HFF-Myc (cell line): ENCODE measurements at places on chromosomes 1 and 21.
A peak's percentile ranks its signal among the peaks of the same experiment; 100 is the strongest.

DNA sequence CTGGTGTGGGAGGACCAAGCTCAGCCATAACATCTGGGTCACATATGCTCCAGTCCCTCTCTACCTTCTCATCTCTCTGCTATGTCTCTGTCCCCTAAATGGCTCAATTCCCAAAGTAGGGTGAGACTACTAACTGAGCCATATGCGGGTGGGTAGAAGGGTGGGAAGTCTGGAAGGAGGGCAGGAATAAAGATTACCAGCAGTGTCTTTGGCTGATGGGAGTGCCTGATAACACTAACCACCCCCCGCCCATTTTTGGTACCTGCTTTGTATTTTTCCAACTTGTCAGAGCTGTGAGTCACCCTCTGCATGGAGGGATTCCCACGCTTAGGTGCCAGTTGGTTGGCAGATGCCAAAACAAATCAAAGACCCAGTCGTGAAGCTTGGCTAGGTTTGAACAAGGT, 14.9 kb upstream of the SSBP3 start:
- DNase-seq: peak; percentile 93

DNA sequence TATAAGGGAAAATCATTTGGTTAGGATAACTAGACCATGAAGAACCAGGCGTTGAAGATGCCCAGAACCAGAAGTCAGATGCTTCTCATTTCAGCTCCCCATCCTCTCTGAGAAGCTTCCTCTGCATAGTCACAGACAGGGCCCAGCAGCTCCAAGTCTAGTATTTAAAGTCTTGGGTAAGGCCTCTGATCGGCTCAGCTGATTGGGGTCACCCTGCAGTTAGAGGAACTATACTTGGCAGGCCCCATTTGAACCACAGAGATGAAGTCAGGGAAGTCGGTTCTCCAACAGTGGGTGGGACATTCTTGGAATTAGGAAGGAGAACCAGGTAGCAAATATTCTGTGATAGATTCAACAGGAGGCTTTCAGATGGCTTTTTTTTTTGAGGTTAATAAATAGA, 48.3 kb downstream of the SLC22A15 start:
- DNase-seq: no peak

DNA sequence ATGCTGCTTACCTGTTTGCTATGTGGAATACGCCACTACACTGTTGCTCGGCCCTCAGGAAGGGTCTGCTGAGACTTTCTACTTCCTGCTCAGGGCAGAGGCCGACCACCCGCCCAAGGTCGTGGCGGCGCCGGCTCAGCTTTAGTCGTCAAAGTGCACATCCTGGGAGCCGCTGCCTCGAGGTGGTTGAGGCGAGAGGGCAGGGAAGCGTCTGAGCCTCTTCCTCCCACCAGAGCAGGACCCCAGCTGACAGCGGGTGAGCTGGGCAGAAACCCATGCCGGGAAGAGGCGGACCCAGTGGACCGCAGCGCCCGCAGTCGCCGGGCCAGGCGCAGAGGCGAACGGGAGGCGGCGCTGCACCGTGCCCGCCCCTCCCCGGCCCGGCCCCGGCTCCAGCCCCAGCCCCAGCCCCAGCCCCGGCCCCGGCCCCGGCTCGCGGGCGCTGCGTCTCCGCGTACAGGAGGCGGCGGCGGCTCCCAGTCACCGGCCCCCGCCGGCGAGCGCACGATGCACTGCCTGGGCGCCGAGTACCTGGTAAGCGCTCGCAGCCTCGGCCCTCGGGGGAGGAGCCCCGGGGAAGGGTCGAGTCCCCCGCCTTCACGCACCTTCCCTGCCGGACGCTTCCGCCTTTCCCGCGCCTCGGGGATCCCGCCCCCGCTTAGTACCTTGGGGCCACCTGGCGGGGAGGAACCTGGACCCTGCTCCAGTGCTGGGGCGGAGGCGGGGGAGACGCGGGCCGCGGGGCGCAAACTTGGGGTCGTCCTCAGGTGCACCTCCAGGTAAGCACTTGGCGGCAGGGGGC, at the start of gene SLC44A3:
Gene SLC44A3, plus strand, starts transcription at position 413 of the 802 bp plus-strand sequence. Its CDS starts 95 bp downstream, at position 508.
- no peak for DNase-seq

GRCh38 chr1:22024485-22025367, 23.3 kb downstream of the CELA3A start:
- DNase-seq: peak; percentile 45

- no peak for DNase-seq
Observed at GRCh38 chr21:18549214-18549905, 145.8 kb upstream of the TMPRSS15 start.

- DNase-seq: no peak
Observed at GRCh38 chr1:43048601-43049011, 89.9 kb upstream of the SLC2A1 start.

DNA sequence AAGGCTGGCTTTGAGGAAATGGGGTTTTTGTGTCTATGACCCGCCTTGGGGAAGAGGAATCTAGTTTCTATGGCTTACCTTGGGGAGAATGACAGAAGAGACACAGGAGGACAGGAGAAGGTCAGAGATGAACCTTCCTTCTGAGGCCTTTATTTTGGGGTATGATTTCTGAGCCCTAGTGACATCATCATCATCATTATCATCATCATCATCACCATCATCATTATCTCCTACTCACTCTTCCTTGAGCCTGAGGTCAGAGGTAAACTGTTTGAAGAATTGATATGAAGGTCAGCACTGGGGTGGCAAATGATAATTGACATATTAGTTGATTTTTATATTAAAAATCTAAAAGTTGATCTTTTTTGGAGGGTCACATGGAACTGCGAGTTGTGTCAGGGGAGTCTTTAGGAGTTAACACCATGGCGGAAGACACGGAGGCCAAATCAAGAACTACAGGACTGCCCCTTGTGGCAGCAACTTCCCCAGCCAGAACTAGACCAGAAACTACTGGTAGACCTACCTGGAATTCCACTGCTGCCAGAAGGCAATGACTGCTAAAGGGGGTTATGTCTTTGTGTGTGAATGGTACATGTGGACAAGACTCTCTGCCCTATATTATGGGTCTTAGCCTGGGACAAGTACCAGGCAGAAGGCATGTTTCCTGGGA, 49.8 kb upstream of the WLS start:
- no peak for DNase-seq

DNA sequence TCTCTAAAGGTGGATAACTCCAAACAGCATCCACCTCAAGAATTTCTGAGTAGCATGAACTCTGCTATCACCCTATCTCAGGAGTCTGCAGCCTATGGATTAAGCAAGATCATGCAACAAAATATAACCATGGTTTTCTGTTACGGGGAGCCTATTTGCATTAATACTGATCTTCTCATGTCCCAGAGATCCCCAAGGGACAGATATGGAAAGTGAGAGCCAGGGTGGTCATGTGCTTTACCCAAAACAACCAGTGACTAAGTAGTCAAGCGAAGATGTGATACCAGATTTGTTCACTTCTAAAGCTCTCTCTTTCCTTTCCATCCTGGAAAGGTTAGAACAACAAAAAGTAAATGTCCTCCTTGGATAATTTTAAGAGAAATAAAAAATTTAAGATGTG, 125.1 kb downstream of the PRRX1 start:
- DNase-seq: no peak

DNA sequence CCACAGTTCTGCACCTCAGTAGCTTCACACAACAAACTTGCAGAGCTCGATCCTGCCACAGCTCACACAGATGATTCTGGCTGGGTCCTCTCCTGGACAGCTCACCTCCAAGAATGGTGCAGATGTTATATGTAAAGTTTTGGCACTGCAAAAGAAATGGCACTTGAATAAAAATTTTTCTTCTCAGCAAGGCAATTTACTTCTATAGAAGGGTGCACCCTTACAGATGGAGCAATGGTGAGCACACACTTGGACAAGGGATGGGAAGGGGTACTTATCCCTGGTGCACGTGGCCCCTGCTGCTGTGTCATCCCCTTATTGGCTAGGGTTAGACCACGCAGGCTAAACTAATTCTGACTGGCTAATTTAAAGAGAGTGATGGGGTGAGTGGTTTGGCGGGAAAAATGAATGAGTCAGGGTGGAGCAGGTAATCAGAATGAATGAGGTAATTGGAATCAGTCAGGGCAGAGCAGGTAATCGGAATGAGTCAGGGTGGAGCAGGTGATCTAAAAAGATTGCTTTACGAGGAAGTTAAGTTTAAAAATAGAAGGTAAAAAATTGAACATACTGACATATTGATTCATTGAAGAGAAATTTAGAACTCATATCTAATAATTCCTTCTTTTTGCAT, 12.0 kb upstream of the AADACL3 start:
- DNase-seq: no peak

DNA sequence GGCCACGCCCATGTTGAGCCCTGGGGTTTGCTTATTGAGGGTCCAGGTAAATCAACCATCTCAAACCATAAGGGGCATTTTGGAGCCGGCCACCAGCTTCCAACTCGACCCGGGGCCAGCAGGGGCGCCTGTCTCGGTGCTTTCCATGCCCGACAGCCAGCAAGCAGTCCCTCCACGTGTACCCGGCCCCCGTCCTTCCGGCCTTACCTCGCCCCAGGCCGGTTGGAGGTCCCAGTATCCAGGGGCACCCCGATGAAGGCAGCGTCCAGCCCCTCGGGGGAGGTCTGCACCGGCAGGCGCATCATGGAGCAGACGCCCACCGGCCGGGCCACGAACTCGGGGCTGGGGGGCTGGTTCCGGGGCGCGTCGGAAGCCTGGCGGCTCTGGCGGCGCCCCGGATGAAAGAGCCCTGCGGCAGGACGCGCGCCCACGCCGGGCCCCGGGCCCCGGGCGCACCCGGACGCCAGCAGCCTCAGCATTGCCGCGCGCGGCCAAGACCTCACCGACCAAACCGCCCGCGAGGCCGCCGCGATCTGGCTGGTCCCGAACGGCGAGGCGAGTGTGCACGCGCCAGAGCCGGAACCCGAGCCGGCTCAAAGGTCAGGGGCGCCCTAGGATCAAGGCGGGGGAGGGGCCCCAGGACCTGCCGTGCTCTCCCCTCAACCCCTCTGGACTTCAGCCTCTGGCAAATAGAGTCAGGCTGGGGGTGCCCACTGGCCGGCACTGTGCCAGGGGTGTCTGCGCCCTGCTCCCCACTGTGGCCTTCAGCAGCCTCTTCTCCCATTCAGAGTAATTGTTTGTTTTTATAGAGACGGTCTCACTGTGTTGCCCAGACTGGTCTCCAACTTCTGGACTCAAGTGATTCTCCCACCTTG, at the start of gene AGMAT:
Gene AGMAT, minus strand, starts transcription at position 563 of the 875 bp plus-strand sequence. Its CDS starts 84 bp downstream, at position 479.
- no peak for DNase-seq

- DNase-seq: no peak
Observed at GRCh38 chr1:7068552-7068951, 283.3 kb downstream of the CAMTA1 start.

GRCh38 chr1:245041058-245041698, 113.6 kb upstream of the KIF26B start:
- no peak for DNase-seq

DNA sequence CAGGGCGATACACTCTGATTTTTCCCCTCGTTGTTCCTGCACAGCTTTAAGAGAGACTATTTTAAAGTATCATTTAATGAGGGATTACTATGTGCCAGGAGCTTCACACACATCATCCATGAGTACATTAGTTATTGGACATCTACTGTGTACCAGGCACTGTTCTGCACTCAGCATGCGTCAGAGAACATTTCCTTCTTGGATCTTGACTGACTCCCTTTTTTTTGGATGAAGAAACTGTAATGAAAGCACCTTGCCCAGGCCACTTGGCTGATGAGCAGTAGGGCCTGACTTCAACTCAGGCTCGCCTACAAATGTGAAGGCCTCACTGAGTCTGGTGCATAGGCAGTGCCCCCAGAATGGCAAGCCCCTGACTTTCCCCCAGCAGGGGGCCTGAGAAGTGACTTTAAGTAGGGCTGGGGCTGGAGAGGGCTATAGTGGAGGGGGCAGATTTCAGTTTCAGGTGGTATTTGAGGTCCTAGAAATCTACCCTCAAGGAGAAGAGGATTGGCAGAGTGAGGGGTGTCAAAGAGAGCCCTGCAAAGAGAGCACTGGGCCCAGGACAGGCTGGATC, 50.0 kb downstream of the PTPRU start:
- DNase-seq: no peak

GRCh38 chr1:96487971-96488370, 233.6 kb upstream of the PTBP2 start:
- DNase-seq: no peak

GRCh38 chr1:76950306-76950705, 83.0 kb downstream of the ST6GALNAC5 start:
- DNase-seq: no peak

DNA sequence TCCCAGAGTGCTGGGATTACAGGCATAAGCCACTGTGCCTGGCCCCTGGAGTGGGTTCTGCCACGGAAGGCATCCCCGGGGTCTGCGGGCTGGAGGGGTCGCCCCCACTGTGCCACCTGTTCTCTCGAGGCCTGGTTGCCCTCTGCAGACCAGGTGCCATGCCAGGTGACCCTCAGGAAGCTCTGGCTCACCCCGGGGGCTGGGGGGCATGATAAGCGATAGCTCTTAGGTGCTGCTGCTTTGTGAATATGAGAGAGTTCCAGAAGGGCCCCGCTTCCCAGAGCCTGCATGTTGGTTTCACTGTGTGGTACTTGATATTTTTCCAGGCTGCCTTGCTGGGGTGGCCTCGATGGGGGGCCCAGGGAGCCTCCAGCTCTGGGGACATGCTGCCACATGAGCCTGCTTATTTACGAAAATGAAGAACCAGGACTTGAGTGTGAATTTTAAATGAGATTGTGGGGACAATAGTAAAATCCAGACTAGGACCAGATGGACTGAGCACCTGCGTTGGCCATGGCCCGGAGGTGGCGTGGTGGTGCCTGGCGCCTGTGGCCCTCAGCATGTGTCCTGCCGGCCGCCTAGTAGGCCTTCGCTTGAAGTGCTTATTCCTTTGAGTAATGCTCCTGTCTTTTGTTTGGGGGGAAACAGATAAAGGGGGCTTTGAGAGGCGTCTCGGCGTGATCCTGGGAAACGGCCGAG, 7.3 kb downstream of the SKI start:
- no peak for DNase-seq

DNA sequence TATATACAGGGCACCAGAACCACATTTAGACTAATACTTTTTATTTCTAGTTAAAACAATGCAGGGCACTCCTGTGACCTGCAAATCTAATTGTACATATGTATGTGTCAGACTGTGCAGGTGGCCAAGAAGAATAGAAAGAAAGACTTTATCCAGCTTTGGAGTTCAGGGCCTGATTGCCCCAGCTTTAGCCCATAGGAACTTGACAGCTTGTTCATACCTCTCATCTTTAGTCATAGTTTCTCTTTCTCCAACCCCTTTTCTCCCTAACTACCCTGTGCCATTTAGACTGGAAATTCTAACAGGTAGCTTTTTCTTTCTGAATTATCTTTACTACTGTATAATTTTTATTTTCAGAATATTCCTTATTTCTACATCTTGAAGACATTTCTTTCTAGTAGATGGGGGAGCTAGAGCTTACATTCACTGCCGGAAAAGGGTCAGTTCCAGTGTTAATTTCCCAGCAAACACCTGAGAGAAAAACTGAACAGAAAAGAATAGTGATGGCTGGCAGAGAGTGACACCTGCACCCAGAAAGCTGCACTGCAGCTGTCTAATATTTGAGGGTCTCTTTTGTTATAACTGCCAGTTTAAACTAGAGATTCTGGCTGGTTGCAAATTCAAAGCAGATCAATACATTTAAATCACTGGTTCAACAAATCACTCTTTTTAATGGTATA, 8.4 kb downstream of the YBX1 start:
- no peak for DNase-seq
